ENCODE measurements at places on chromosomes 16 and 17.

DNA sequence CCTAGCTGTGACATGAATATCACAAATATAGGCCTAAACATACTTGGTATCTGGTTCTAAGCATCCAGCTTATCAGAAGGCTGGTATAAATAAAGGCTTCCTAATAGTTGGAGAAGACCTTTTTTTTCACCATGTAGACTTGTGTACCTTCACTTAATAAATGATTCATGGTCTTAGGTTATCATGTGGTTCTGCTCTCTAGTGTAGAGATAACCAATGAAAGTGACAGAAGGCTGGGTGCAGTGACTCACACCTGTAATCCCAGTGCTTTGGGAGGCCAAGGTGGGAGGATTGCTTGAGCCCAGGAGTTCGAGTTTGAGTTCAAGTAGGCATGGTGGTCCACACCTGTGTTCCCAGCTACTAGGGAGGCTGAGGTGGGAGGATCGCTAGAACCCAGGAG is 3.1 kb downstream of the DDX19A start:
- no peak for DNase-seq

DNA sequence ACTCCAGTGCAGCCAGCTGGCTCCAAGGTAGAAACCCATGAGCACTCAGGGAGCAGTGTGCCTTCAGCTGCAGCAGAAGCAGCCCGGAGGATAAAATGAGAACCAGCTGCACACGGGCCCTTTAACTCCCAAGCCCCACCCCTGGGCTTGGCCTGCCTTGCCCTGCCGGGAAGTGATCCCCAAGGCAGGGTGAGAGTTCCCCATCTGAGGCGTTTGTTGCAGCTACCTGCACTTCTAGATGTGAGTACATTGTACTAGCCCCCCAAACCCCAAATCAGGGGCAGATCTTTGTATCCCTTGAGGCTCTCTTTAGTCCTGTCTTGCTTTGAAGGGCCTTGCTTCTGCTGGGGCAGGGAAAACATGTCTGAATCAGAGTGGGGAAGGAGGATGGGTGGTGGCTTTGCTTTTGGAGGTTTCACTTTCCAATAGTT is at the start of gene MVP:
Gene MVP, plus strand, starts transcription at position 192 of the 431 bp plus-strand sequence. CDS start 10,088 bp downstream, outside the sequence.
- peak; percentile 74 for DNase-seq

DNA sequence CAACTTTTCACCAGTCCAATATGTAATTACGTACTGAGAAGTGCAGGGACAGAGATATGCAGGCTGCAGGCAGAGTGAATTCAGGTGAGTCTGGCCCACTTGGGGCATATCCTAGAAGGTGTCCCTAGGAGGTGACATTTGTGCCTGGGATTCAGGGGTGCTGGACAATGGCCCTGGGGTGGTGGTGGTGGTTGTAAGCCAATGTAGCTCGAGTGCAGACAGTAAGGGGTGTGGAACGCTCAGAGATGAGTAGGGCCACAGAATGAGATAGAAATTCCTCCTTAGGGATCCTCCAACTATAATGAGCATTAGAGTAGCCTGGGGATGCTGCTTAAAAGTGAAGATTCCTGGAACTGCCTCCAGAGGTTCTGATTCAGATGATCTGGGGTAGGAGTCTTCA is 221.7 kb upstream of the MPHOSPH6 start:
- no peak for DNase-seq

- no peak for DNase-seq
Observed at GRCh38 chr17:17279316-17279715, 1.7 kb downstream of the COPS3 start.

- peak; percentile 58 for DNase-seq
Observed at GRCh38 chr17:64103391-64104364, 26.3 kb downstream of the ERN1 start.

- DNase-seq, result no peak
Observed at GRCh38 chr16:73572135-73572828, 524.4 kb upstream of the ZFHX3 start.

DNA sequence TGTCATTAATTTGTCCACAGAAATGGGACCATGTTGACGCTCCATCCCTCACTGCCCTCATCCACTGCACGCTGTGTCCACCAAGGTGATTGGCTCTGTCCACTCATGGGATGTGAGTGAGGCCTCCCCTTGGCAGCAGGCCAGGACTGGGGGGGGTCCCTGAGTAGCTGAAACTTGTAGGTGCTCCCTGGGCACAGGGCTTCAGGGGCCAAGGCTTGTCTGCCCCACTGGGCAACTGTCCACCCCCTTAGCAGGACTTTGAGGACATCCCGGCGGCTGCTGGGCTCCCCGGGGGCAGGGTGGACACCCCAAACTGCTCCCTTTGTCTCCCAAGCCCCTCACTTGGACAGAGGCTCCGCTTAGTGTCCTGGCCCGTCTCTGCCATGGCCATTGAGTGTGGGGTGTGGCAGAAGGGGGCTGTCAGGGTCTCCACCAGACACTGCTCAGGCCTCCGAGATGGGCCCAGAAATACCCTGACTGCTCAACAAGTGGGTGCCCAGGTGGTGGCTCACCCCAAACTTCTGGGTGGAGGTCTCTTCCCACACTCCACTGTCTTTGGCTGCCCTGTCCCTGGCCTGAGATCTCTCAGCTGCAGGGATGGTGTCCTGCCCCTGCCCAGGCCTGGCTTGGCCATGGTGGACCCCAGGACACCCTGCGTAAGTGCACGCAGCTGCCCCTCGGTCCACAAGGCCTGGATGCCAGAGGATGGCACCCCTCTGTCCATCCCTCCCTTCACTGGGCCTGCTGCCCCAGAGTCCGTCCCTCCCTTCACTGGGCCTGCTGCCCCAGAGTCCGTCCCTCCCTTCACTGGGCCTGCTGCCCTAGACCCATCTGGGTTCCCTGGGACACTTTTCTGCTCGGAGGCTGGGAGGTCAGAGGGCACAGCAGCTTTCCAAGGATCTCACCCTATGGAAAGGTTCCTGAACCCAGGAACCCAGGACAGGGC is 2.9 kb upstream of the RAB40C start:
- no peak for DNase-seq

DNA sequence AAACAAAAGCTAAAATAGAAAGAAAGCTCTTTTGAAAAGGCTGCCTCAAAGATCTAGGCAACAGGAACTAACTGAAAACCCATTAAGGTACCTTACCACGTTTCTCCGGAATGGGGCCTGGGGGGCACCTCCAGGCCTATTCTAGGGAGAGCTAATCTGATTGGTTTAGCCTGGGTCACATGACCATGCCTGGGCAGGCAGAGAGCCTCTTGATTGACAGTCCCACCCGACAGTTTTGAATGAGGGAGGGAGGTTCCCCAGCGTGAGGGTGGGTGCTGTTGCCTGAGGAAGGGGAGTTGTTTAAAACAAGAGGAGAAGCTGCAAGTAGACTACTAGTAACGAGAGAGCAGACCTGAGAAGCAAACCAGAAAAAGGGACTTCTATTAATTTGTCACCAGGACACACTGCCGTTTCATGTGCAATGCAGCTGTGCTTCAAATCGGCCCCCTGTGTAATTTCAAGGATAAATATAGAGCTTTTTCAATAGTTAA is 143.4 kb upstream of the HS3ST2 start:
- no peak for DNase-seq

DNA sequence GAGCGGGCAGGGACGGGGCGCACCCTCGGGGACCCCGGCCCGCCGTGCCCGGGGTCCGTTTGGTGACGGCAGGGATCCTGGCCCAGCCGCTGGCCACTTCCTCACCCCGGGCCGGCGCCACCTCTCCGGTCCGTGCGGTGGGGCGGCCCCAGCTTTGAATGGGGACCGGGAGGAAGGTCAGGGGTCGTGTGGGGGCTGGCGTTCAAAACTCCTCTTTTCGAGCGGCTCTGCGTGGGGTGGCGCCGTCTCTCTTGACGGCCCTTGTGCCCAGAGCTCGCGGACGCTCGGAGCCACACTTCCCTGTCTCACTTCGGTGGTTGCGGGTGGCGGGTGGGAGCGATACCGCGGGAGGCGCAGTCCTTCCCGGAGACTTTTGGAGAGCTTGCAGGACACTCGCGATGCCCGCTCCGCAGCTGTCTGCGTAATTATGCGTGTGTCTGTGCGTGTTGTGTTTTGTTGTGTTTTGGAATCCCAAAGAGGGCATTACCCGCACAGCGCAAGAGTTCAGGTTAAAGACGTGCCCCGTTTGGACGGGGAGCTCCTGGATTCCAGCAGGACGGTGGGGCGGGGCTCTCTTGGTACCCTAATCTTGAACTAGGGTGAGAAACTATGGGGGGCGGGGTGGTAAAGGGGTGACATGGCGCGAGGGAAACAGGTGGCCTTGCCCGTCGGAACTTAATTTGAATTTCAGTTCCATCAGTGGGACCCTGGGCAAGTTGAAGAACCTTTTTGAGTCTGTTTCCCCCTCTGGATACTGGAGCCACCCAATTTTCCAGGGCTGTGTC is 637 bp downstream of the PLCG2 start:
- DNase-seq, result peak; percentile 8

DNA sequence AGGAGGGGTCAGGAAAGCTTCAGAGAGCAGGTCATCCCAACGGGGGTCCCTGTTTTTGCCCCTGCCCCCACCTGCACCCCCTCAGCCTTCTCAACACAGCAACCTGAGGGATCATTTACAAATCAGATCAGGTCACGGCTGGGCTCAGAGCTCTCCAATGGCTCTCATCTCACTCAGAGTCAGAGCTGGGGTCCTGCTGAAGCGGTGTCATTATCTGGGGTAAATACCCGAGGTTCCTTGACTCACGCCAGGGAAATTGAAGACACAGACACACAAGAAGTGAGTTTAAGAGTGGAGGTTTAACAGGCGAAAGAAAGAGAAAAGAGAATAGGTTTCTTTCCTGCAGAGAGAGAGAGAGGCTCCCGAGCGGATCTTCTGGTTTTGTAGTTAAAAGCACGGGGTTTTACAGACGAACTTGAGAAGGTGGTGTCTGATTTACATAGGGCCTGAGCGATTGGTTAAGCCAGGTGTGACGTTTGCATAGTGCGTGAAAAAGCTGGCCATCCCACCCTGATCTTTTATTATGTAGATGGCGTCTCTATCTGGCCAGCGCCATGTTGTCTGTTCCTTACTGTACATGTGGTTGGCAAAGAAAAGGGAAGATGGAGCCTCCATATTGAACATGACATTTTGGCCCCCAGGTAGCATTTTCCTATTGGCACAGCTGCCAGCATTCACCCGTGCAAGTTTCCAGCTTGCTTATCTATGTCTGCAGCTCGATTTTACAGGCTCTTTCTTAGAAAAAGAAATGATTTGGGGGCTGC is 51.4 kb downstream of the WSB1 start:
- DNase-seq, result no peak

- DNase-seq, result peak; percentile 56
Observed at GRCh38 chr17:82019690-82020571, 2.7 kb downstream of the CENPX start.

Measured in EL (cell line).